ENCODE measurements at places on chromosomes 11 and 22.

- ATAC-seq = no peak
Observed at GRCh38 chr11:43989162-43989981, 46.9 kb downstream of the C11orf96 start.

GRCh38 chr11:61766353-61766841 lies 14.0 kb downstream of the MYRF start:
- no peak for ATAC-seq

GRCh38 chr11:12377824-12378593 lies 638 bp downstream of the PARVA start:
- ATAC-seq = no peak

GRCh38 chr11:14860511-14860910 lies 31.5 kb downstream of the CYP2R1 start:
- ATAC-seq = no peak

DNA sequence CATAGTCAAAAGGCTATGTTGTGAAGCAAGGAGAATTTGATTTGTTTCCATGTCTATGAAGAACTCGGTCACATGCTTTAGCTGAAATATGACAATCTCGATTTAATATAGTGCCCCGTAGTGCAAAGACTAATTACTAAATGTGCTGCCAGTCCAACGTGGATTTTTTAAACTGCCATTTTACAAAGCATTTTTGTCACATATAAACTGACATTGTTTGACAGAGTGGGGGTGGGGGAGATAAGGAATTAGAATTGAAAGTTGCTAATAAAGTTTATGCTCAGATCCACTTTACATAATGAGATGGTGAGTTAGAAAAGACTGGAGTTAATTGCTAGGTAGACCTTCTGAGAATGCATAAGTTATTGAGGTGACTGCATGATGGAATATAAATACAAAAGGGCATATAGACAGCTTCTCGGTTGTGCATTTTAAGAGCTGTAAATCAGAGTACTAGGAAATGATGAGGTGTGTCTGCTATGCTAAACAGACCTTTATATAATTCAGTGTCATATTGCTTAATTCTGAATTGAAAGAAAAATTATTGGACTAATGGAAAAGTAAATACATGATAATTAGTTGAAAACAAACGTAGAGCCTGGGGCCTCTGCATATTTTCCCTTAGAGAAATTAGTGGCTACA lies 158.9 kb upstream of the MTNR1B start:
- no peak for ATAC-seq

DNA sequence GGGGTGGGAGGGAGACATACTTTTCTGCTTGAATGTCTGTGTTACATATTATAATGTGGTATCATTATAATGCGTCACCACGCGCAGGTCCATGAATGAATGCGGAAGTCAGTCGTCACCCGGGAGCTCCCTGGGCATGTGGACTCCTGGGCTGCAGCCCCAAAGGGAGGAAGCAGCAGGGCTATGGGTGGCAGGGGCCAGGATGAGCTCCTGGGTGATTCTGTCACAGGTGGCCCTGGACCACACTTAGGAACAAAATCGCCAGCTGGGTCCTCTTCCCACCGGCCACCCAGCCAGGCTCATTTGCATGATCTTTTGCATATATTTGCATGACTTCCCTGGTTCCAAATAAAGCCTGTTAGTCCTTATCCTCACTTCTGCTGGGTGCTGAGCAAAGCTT lies 51.2 kb downstream of the KCNJ4 start:
- ATAC-seq = no peak

DNA sequence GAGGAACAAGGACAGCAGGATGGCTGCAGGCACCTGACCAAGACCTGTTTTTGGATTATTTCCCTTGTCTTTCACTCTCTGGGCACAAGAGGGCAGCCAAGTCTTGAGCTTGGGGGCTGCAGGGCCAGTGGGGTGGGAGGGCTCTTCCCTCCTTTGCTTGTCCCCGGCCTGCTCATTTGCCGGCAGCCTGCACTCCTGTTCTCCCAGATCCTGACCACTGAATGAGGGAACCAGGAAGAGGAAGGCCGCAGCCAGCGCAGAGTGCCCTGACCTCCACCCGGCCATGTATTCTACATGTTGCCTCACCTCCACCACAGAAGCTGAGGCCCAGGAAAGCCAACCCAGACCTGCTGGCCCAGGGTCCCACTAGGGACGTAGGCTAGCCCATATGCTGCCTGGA lies 15.5 kb upstream of the NNMT start:
- ATAC-seq = no peak

Measured in activated CD4-positive, CD25-positive, alpha-beta regulatory T cell treated with anti-CD3 and anti-CD28 coated beads, Interleukin-2, amount 50 U/mL, for 24 hours (primary cell).